Heart right ventricle (tissue), 16 donors: ENCODE measurements at places on chromosomes 13 and 19. TPM values are rescaled to one million over a fixed set of nuclear protein-coding genes. Genes with fewer than 3 reads are reported as not detected.
A peak's percentile ranks its signal among the peaks of the same experiment; 100 is the strongest.

The PCID2 gene
- total RNA-seq = 48.6 TPM

DNA sequence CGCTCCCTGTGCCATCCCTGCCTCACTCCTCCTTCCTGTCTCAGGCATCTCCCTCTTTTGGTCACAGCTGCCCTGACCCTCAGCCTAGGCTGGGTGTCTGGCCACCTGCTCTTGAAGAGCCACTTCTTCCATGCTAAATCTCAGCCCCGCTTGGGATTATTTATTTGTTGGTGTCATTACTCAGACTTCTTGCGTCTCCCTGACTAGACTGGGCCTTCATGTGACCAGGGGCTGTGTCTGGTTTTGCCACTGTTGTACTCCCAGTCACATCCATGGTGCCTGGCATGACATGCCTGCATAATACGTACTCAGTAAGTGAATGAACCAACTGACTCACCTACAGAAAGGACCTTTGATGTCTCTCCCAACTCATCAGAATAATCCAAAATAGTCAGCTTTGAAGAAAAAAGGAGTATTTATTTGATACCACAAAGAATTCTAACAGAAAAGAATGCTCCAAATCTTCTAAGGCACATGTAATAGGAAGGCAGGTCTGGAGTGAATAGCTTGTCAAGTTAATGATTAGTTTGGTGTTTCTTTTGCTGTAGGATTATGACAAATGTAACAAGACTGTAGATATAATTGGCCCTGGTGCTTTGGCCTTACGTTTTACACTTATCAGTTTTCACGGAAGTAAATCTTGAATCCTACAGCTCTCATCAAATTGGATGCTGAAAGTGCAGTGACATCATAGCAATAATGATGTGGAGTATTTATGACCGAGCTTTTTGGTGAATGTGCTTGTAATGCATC, 84.0 kb downstream of the ALOX5AP start:
- no peaks in the 10 kb centered on the region for H3K36me3 ChIP-seq
- H3K4me1 ChIP-seq = peaks cover 11% of the 10 kb centered on the region
- no peaks in the 10 kb centered on the region for H3K27me3 ChIP-seq
- no peak overlapping the region for H3K4me3 ChIP-seq
- DNase-seq = no peak

DNA sequence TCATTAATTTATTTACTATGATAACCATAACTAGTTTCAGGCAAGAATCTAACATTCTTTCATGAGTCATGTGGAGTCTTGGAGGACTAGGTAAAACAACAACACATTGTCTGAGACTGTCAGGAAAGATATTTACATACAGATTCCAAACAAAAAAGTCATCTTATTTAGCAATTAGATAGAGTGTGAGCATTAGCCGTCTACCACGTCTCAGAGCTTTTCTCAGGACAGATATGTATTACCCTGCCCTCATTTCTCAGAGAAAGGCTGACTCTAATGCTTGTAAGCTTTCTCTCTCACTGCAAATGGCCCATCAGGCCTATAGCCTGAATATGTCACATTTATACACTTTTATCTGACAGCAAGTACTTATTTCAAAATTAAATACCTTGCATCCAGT, 312.1 kb upstream of the PCDH20 start:
- H3K4me3 ChIP-seq = no peak overlapping the region
- H3K4me1 ChIP-seq = peaks cover 8% of the 10 kb centered on the region
- no peak for DNase-seq
- H3K27ac ChIP-seq = no peak overlapping the region
- no peaks in the 10 kb centered on the region for H3K27me3 ChIP-seq

The ZNF534 gene
- 0.12 TPM for total RNA-seq

The CCL25 gene
- total RNA-seq = not detected

GRCh38 chr19:46192992-46193650, 36.4 kb upstream of the IGFL1 start:
- H3K4me1 ChIP-seq = no peaks in the 10 kb centered on the region
- no peak for DNase-seq
- H3K27me3 ChIP-seq = peaks cover 85% of the 10 kb centered on the region
- no peak overlapping the region for H3K4me3 ChIP-seq
- no peaks in the 10 kb centered on the region for H3K36me3 ChIP-seq
- no peak overlapping the region for H3K27ac ChIP-seq

GRCh38 chr19:3132971-3133792, 2.7 kb upstream of the GNA15 start:
- DNase-seq = peak; percentile 37
- no peaks in the 10 kb centered on the region for H3K27me3 ChIP-seq
- no peak overlapping the region for H3K4me3 ChIP-seq

The CD70 gene
- not detected for total RNA-seq

- peaks cover 5% of the 10 kb centered on the region for H3K27me3 ChIP-seq
- H3K36me3 ChIP-seq = peaks cover 35% of the 10 kb centered on the region
- DNase-seq = peak; percentile 86
- peak overlapping the region; percentile 88 for H3K27ac ChIP-seq
- peak overlapping the region; percentile 78 for H3K4me3 ChIP-seq
Observed at GRCh38 chr13:109784590-109785140, 1.7 kb downstream of the IRS2 start.

GRCh38 chr13:93745884-93746283, 519.3 kb downstream of the GPC6 start:
- no peaks in the 10 kb centered on the region for H3K4me1 ChIP-seq
- no peak overlapping the region for H3K27ac ChIP-seq
- H3K4me3 ChIP-seq = no peak overlapping the region
- H3K36me3 ChIP-seq = no peaks in the 10 kb centered on the region
- no peaks in the 10 kb centered on the region for H3K27me3 ChIP-seq

The ZNF790 gene
- 8.2 TPM for total RNA-seq

The COX7A1 gene
- total RNA-seq = 2,912 TPM

DNA sequence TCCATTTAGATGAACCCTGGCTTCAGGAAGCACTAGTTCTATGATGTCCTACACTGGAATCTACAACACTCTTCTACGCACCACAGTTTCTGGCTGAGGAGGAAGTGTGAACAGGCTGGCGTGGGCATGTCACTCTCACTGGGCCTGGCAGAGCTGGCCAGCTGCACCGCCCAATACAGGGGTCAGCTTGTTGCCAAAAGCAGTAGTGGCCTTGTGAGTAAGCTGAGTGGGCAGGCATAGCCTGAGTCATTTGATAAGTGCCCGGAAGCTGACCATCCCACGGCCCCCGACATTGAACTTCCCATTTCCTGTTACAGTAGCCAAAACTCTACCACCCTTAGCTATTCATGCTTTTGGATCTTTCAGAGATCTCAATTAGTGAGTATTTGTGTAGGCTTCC, 240.9 kb upstream of the SERP2 start:
- H3K27me3 ChIP-seq = no peaks in the 10 kb centered on the region
- H3K36me3 ChIP-seq = no peaks in the 10 kb centered on the region
- peaks cover 25% of the 10 kb centered on the region for H3K4me1 ChIP-seq
- H3K27ac ChIP-seq = peak overlapping the region; percentile 83
- H3K4me3 ChIP-seq = no peak overlapping the region
- peak; percentile 79 for DNase-seq

The C1QTNF9 gene
- total RNA-seq = 0.30 TPM

DNA sequence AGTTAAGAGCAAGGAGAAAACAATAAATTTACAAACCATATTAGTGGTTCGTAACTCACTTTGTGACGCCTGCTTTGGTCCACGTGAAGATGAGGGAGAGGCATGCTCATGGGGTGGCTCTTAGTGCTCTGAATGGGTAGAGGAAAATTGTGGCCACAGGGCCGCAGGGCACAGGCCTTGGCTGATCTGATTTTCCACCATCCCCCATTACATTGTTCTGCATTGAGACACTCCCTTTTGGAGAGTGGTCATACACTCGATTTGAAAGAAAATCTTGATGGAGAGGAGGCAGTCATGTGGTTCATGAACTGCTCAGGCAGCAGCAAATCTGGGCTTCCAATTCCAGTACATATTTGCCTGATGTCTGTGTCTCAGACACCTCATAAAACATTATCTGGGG, 815.2 kb downstream of the UQCRFS1 start:
- no peak overlapping the region for H3K4me3 ChIP-seq
- no peak overlapping the region for H3K27ac ChIP-seq
- no peak for DNase-seq
- H3K4me1 ChIP-seq = no peaks in the 10 kb centered on the region

- H3K36me3 ChIP-seq = no peaks in the 10 kb centered on the region
- H3K27me3 ChIP-seq = peaks cover 90% of the 10 kb centered on the region
- H3K4me1 ChIP-seq = peaks cover 17% of the 10 kb centered on the region
- no peak overlapping the region for H3K4me3 ChIP-seq
Observed at GRCh38 chr19:12834976-12835757, 788 bp upstream of the RTBDN start.

The RNF113B gene
- total RNA-seq = not detected

DNA sequence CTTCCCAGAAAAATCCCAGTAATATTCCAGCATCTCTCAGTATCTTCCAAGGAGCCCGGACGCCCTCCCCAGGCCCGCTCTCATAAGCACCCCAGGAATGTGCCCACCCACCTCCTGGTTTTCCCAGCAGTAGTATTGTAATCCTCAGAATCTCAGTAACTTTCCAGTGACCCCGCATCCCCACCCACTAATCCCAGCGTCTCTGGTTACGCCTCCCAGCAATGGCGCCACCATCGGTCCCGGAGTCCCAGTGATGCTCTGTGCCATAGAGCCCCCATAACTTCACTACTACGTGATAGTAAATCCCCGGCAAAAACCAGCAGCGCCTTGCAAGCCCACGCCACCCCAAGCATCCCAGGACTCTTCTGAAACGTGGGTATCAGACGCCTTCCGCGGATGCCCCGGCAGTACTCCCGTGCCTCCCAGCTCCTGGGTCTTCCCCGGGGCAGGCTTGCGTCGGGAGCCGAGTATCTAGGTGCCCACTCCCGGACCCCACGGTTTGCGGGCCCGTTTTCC, 928 bp upstream of the PNPLA6 start:
- no peaks in the 10 kb centered on the region for H3K36me3 ChIP-seq
- DNase-seq = no peak
- H3K4me3 ChIP-seq = peak overlapping the region; percentile 75
- H3K27me3 ChIP-seq = no peaks in the 10 kb centered on the region
- H3K27ac ChIP-seq = peak overlapping the region; percentile 89

GRCh38 chr19:46426035-46426505, 2.7 kb downstream of the PNMA8C start:
- no peaks in the 10 kb centered on the region for H3K27me3 ChIP-seq
- no peaks in the 10 kb centered on the region for H3K36me3 ChIP-seq
- H3K27ac ChIP-seq = peak overlapping the region; percentile 59
- peak overlapping the region; percentile 46 for H3K4me3 ChIP-seq

DNA sequence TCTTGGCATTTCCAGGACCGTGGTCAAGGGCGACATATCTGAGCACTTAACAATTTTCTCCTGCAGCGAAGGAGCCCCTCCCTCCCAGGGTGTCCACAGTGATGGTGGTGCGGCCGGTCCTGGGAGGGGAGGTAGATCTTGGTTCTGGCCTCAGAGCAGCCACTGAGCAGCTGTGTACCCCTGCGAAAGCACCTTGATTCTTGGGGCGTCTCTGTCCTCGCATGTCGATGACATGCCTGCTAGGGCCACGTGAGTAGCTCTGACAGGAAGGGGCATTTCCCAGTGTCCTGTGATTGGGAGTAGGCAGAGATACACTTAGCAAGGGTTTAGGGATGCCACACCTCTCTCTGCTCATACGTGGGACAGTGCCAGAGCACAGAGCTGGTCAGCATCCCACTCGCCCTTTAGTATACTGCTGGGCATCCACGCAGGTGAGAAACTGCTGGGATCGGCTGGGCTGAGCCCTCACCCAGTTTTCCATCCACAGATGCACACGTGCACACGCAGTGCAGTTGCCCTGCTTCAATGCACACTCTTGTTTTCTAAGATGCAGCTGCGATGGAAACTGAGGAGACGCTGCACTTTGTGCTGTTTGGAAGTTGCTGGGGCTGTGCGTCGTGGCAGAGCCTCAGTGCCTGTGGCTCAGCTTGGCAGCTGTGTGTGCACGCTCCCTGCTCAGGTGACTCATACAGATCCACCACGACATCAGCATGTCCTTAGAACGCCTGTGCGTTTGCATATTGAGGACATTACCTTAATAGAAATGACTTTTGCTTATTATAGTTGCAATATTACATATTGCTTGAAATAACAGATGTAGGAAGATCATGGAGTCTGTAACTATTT, 66.8 kb downstream of the TEX29 start:
- DNase-seq = no peak
- no peaks in the 10 kb centered on the region for H3K36me3 ChIP-seq
- no peak overlapping the region for H3K27ac ChIP-seq
- no peak overlapping the region for H3K4me3 ChIP-seq

- H3K4me3 ChIP-seq = no peak overlapping the region
- H3K27me3 ChIP-seq = no peaks in the 10 kb centered on the region
- peaks cover 65% of the 10 kb centered on the region for H3K4me1 ChIP-seq
- H3K36me3 ChIP-seq = peaks cover 32% of the 10 kb centered on the region
- peak overlapping the region; percentile 52 for H3K27ac ChIP-seq
- DNase-seq = no peak
Observed at GRCh38 chr13:111217641-111218040, 102.5 kb downstream of the ARHGEF7 start.

DNA sequence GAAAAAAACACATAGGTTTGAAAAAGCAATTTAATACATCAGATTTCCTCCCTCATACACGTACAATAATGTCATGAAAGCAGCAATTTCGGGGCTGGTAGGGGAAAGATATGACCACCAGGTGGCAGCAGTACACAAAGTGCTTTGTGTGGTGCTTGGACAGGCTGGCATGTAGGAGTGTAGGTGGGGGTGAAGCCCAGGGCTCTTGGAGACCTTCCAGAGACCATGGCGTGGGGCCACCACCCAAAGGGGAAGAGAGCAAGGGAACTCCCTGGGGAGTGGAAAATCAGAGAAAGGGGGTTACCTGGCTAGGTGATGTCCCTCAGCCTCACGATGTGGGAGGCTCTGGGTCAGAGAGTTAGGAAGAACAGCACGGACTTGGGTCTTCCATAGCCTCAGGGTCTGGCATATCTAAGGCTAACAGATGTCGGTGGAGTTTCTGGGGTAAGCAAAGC, 11.8 kb upstream of the CCNA1 start:
- H3K4me1 ChIP-seq = no peaks in the 10 kb centered on the region
- H3K36me3 ChIP-seq = no peaks in the 10 kb centered on the region
- no peak overlapping the region for H3K27ac ChIP-seq

The ZSCAN5C gene
- not detected for total RNA-seq

GRCh38 chr13:111904701-111905608, 162.0 kb upstream of the SOX1 start:
- no peaks in the 10 kb centered on the region for H3K36me3 ChIP-seq
- no peaks in the 10 kb centered on the region for H3K27me3 ChIP-seq
- H3K4me3 ChIP-seq = no peak overlapping the region
- no peak overlapping the region for H3K27ac ChIP-seq
- no peak for DNase-seq

- H3K4me1 ChIP-seq = no peaks in the 10 kb centered on the region
- H3K4me3 ChIP-seq = no peak overlapping the region
- no peak overlapping the region for H3K27ac ChIP-seq
- no peaks in the 10 kb centered on the region for H3K27me3 ChIP-seq
- DNase-seq = no peak
Observed at GRCh38 chr13:101673360-101674105, 221.1 kb downstream of the ITGBL1 start.
